ENCODE measurements at places on chromosomes 1 and 21.

GRCh38 chr1:3244025-3244926 lies 175.3 kb downstream of the PRDM16 start:
- no peak for DNase-seq

- no peak for DNase-seq
These were observed 118.0 kb upstream of the IPO9 start for GRCh38 chr1:201710632-201711597.

GRCh38 chr1:48558366-48558765 lies 86.4 kb upstream of the SPATA6 start:
- no peak for DNase-seq

GRCh38 chr1:226666164-226666506 lies 72.9 kb downstream of the ITPKB start:
- no peak for DNase-seq

DNA sequence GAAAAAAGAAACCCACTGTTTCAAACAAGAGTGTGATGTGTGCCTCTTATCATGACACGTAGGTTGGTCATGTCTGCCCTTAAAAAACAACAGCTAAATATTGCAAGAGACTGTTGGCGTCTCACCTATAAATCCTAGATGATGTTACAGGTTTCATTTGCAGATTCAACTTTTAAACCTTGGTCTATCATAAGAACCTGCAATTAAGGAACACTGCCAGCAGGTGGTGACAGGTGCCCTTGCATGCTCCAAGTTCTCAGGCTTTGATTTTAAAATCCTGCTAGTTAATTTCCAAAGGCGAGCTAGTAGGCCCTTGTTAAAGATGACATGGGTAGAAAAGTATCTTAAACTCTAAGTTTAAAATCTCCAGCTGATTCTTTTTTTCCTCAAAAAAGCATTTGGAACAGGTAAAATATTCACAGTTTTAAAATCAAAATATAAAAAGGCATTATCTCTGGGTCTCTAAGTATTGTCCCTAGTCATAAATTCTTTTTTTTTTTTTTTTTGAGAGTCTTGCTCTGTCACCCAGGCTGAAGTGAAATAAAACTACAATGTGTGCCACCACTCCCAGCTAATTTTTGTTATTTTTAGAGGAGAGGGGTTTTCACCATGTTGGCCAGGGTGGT lies 39.1 kb downstream of the CLSTN1 start:
- DNase-seq: no peak

GRCh38 chr1:37001703-37002102 lies 32.6 kb downstream of the GRIK3 start:
- no peak for DNase-seq

DNA sequence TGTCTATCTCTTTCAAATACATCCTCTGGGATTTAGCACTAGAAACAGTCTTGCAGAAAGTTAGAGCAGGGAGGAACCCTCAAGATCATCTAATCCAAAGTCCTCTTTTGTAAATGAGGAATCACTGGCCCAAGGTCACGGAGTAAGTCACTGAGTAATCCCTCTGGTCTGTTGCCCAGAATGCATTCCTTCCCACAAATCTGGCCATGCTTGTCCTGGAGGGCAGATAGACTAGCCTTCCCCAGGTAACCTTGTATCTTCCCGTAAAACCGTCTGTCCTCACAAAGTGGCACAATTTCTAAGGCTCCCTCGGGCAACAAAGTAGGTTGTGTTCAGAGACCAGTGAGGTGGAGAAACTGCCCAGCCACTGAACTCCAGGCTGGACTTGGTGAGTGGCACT lies 46.2 kb downstream of the DDR2 start:
- DNase-seq: no peak

DNA sequence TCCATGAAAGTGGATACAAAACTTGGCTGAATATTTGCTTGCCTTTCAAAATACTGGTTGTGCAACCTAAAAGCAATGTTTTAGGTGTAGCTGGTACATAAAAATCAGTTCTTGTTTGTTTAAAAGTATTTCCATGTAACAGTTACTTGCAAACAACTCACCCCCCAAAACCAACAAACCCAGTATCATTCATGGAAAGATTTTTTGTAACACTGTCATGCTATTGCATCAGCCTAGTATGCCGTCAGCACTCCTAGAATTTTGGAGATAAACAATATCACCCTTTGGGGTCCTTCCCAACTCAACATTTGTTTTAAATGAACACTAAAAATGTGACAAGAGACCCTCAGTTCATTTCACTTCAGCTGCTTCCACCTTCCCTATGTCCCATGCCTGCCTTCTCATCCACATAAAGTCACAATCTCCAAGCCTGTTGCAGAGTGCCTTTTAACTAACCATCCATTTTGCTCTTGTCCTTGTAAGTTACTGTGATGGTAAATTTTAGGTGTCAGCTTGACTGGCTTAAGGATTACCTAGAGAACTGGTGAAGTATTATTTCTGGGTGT lies 425.3 kb downstream of the DUSP10 start:
- DNase-seq: no peak

- DNase-seq: no peak
These were observed 885 bp downstream of the AHCYL1 start for GRCh38 chr1:109985247-109986053.

GRCh38 chr1:2053784-2054376 lies 3.7 kb downstream of the PRKCZ start:
- DNase-seq: no peak

- no peak for DNase-seq
These were observed 26.6 kb upstream of the RWDD3 start for GRCh38 chr1:95207223-95207935.

- no peak for DNase-seq
These were observed 27.4 kb downstream of the ELF3 start for GRCh38 chr1:202037706-202038296.

GRCh38 chr1:219179293-219179692 lies 5.6 kb downstream of the LYPLAL1 start:
- DNase-seq: no peak

- no peak for DNase-seq
These were observed 126.9 kb downstream of the COQ8A start for GRCh38 chr1:227066999-227067398.

GRCh38 chr1:83761167-83762038 lies 237.5 kb downstream of the TTLL7 start:
- DNase-seq: no peak

GRCh38 chr1:156894001-156894400 lies 483 bp downstream of the PEAR1 start:
- DNase-seq: no peak

- no peak for DNase-seq
These were observed 6.7 kb upstream of the TNFRSF8 start for GRCh38 chr1:12056331-12056841.

DNA sequence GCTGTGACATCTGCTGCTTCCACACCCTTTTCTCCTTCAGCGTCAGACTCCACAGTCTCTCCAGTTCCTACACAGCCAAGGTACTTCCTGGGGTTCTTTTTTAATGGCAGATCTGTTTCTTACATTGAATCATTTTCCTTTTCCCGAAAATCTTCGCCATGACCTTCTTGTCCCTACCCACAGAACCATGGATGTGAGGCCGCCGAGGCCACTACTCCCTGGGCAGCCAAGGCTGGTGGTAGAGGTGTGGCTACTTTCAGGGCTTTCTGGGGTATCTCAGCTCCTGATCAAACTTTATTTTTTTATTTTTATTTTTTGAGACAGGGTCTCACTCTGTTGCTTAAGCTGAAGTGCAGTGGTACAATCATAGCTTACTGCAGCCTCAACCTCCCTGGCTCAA lies 9.5 kb upstream of the LIN9 start:
- peak; percentile 23 for DNase-seq

DNA sequence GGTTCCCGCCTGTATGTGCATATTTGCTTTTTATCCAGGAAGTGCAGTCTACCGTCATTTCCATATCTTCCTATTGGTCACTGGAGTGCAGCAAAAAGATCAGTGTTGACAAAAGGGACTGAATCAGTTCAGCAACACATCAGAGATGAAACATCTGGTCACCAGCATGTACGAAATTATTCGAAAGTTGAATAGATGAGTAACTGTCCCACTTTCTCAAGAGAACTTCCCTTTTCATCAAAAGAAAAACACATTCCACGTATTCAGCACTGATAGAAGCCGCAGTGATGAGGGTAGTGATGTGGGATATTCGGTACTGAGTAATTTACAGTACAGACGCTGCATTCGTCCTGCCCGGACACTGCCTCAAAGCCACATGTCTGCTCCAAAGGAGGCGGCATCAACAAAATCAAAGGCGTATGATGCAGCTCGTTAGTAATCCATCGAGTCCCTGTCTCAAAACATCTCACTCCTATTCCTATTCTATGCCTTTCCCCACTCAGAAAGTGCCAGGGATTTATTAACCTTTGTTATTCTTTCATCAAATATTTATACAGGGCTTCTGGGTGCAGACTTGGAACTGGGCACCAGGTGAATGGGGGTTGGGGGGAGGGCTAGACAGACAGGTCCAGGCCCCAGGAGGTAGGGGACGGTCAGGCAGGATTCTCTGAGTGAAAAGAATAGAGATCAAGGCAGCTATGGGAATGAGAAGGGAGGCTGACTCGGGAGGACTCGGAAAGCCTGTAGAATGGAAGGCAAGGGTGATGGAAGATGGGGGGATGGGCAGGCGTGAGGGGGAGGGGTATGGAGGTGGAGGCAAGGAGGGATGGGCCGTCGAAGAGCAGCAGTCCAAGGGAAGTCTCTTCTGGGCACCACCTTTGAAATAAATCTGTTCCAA lies 79.5 kb upstream of the SLC45A1 start:
- DNase-seq: no peak

DNA sequence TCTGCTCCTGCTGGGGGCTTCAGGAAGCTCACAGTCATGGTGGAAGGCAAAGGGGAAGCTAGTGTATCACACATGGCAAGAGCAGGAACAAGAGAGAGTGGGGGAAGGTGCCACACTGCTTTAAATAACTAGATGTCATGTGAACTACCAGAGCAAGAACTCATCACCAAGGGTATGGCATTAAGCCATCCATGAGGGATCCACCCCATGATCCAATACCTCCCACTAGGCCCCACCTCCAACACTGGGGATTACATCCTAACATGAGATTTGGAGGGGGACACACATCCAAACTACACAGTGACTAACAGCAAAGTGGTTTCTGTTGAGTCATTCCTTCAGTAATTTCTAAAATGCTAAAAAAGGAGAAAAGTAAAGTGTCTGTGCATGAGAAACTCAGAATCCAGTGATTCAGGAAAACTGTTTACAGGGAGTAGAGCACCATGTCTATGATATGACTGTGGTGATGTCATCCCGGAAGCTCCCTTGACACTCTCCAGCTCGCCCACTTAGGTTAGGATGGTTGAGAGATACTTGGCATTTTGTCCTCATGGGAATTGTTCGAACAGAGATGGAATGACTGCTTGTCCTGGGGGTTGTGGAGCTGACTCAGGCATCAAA lies 50.3 kb downstream of the CHD1L start:
- DNase-seq: no peak

DNA sequence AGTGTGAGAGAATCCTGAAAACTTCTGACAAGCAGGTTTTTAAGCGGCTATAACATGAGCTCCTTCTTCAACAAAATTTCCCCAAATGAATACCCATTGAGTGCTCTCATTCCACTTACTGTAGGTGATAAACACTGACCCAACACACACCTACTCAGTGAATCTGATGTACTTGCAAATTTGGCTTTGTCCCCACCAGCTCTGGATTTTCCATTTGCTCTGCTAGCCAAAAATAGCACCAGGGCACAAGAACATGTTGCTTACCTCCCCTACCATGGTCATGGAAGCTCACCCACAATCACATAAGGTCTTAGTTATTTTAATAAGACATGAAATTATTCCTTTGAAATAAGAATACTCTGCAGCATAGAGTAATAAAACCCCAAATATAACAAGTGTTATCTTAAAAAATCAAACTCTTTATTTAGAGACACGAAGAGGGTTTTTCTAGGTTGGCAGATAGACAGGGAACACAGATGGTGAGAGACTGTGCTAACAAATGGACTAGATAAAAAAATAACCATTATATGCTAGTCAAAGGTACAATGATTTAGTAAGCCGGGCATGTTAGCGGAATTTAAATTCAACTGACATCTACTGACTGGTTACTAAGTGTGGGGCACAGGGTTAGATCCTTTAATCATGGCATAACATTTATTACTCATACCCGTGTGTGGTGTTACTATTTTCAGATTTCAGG lies 291.9 kb downstream of the KCNH1 start:
- DNase-seq: no peak

DNA sequence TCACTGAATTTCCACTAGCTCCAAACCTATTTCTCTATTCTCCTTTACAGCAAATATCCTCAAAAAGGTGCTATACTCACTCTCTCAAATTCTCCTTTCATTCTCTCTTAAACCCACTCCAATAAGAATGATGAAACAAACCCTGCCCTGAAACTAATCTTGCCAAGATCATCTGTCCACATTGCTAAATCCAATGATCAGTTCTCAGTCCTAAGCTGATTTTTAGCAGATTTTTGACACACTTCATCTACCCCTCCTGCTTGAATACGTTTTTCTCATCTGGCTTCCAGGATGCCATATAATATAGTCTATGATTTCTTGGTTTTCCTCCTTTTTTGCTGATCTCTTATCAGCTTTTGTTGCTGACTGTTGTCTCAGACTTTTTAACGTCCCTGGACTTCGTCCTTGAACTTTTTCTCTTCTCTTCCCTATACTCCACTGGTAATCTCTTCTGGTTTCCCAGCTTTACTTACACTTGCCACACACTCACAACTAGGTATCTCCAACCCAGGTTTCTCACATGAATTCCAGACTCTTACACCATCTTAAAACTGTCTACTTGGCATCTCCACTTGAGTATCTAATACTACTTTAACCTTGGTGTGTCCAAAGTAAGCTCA lies 35.3 kb downstream of the RERE start:
- DNase-seq: no peak

DNA sequence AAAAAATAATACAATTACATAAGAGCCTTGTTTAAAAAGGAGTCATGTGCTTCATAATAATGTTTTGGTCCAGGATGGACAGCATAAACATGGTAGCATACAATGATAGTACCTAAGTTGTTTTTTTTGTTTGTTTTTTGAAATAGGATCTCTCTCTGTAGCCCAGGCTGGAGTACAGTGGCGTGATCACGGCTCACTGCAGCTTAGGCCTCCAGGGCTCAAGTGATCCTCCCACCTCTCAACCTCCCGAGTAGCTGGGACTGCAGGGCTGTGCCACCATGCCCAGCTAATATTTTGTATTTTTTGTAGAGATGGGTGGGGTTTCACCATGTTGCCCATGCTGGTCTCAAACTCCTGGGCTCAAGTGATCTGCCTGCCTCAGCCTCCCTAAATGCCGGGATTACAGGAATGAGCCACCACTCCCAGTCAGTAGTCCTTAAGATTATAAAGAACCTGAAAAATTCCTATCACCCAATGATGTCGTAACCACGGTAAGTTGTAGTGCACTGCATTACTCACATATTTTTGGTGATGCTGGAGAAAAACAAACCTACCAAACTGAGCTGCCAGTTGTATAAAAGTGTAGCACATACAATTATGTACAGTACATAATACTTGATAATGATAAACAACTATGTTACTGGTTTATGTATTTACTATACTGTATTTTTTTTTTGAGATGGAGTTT lies 22.4 kb upstream of the RCOR3 start:
- no peak for DNase-seq

GRCh38 chr1:222095606-222096475 lies 354.0 kb upstream of the DUSP10 start:
- DNase-seq: no peak

Measured in right atrium auricular region (tissue), 2 donors.